ENCODE measurements at places on chromosomes 12 and 14.

DNA sequence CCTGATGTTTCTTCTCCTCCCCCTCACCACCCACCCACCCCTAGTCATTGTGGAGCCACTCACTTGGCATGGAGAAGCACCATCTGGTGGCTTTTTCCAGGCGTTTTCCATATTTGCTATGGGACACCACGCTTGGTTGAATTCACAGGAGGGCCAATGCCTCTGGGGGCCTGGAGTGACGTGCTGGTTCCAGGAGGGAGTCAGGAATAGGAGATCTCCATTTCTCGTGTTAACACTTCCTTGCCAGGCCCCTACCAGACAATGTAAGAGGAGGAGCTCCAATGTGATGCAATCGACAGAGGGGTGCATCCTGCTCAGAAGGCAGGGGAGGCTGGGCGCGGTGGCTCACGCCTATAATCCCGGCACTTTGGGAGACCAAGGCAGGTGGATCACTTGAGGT lies 21.6 kb upstream of the TESC start:
- DNase-seq: no peak

GRCh38 chr12:131984334-131984733 lies 34.6 kb downstream of the EP400 start:
- no peak for DNase-seq

- no peak for DNase-seq
Measured at GRCh38 chr12:34205401-34205800, 183.1 kb downstream of the ALG10 start.

- no peak for DNase-seq
Measured at GRCh38 chr14:55752580-55753390, 172.8 kb downstream of the KTN1 start.

DNA sequence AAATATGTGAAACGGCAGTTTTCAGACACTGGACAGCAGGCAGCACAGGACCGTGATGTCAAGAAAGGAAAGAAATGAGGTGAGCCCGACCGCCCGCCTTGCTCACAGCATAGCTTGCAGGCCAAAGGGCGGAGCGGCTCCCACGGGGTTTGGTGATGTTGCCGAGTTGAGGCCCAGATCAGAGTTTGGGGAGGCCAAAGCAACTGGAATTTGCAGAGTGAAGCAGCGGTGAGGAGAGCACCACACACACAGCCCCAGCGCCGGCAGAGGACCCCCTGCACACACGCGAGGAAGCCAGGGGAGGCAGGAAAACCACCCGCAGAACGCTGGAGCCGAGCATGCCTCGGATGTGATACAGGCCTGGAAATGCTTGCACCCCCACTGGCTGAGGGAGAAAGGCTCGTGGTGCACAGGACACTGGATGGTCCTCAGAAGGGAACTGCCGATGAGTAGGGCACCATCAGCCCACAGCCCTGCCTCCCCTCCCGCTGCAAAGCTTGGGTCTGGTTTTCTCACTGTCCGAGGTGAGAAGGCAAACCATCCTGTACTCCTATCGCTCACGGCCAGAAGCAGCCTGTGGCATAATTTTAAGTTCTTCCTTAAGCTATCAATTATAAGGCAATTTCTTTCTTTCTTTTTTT lies 25.7 kb upstream of the PLD4 start:
- no peak for DNase-seq

- no peak for DNase-seq
Measured at GRCh38 chr12:53538209-53538689, 31.0 kb upstream of the NPFF start.

DNA sequence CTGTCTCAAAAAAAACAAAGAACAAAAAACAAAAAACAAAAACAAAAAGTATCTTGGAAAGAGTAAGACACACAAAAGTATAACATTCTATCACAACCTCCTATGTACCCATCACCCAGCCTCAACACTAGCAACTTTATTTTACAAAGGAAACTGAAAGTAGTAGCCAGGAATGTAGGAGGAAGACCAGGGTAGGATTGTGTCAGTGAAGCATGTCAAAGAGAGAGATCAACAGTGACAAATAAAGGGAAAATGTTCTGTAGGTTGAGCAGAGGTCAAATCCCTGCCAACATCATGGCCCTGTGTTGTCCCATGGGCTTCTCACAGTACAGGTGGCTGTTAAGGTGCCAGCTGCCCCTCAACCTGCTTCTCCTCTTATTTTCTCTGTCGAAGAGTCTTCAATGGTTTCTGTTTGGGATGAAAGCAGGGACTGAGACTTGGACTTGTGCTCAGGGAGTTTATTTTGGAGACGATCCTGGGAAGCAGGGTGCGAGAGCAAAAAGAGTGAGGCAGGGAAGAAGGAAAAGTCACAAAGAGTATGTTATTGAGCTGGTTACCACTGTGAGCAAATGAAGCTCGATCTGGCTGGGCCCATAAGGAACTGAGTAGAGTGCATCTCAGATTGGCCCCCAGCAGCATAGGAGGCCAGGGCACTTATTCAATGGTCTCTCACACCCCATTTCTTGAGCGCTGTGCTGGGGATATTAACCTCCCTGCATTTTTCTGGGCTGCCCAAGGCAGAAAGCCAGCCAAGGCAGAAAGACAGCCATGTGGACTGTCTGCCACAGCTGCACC lies 29.4 kb upstream of the CTDSP2 start:
- no peak for DNase-seq

GRCh38 chr14:90864741-90865140 lies 48.5 kb upstream of the TTC7B start:
- no peak for DNase-seq

DNA sequence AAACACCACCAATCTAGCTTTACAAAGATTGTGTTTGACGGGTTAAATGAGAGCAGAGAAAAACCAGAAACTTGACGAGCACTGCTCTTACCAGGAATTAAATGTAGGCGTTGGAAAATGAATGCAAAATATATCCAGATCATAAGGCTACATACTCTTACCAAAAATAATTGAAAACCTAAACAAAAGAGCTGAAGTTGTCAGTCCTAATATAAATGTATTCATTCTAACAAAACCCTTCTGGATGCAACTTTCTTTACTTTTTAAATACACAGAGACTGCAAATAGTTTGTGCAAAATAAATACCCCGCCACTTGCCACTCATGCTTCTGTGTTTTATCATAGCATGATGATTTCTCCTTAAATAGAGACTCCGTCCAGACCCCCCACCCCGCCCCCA lies 32.7 kb downstream of the RAD9B start:
- no peak for DNase-seq

GRCh38 chr12:71442567-71442931 lies 3.0 kb downstream of the LGR5 start:
- DNase-seq: no peak

DNA sequence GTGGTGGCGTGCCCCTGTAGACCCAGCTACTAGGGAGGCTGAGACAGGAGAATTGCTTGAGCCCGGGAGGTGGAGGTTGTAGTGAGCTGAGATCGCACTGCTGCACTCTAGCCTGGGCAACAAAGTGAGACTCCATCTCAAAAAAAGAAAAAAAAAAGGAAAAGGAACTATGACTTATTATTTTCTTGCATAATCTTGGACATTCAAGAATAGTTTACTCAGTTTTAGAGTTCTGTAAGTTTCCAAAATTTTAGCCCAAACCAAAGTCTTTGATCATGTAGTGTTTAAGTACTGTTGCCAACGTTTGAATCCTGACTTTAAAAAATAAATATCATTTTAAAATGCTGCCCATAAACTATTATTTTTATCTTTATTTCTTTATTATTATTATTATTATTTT lies 6.2 kb downstream of the PSMA6 start:
- DNase-seq: no peak

- DNase-seq: no peak
Measured at GRCh38 chr14:67491741-67492507, 3.4 kb upstream of the TMEM229B start.

GRCh38 chr12:20453756-20454310 lies 85.5 kb downstream of the PDE3A start:
- DNase-seq: no peak

DNA sequence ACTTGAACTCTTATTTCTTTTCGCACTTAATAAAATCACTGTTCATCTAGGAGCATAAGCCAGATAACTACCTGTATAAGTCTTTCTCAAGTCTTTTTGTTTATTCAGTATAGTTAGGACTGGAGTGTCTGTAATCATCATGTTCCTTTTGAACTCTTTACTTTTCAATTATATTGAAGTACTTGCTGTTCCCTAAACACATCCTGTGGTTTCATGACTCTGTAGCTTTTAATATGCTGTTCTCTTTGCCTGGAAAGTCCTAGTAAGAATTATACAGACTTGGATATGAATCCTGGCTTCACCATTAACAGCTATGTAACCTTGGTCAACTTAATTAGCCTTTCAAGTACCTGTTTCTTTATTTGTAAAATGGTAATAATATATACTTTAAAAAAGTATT lies 88.2 kb downstream of the CCDC91 start:
- DNase-seq: no peak

- peak; percentile 92 for DNase-seq
Measured at GRCh38 chr12:21528953-21529352, 2.9 kb downstream of the SPX start.

DNA sequence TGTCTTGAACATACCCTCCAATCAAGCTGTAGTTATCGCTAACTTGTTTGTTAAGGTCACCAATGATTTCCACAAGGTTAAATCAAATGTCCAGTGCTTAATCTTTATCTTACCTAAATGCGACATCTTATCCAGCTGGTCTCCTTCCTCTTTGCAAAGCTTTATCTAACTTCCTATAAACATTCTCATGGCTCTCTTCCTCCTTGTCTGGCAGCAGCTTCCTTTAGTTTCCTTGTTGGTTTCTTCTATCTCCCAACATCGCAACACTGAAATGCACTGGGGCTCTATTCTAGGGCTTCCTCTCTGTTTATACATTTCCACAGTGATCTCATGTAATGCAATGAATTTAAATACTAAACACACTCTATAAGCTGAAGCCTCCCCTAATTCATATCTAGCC lies 28.7 kb downstream of the UBE2N start:
- DNase-seq: no peak

DNA sequence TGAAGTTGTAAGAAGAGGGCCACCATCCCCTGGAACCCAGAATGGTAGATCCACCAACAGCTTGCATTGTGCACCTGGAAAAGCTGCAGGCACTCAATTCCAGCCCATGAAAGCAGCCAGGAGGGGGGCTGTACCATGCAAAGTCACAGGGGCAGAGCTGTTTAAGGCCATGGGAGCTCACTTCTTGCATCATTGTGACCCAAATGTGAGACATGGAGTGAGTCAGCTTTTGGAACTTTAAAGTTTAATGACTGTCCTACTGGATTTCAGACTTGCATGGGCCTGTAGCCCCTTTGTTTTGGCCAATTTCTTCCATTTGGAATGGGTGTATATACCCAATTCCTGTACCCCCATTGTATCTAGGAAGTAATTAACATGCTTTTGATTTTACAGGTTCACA lies 50.8 kb downstream of the SLC16A7 start:
- no peak for DNase-seq

DNA sequence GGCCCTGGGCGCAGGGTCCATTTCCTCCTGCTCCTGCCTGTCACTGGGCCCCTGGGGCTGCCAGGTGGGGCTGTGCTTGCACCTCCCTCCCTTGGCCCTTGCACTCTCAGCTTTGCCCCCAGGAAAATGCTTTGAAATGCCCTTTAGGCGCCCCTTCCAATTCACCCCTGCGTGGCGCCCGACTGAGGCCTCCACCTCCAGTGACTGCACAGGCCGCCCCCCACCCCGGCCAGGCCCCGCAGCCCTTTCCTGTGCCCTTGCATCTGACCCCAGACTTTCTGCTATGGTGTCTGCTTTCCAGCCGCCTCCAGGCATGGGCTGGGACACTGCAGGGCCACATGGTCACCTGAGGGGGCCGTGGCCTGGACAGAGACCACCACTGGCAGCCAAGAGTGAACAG lies 17.4 kb downstream of the DDX54 start:
- DNase-seq: no peak

GRCh38 chr12:46933947-46934346 lies 108.2 kb upstream of the SLC38A4 start:
- peak; percentile 50 for DNase-seq

DNA sequence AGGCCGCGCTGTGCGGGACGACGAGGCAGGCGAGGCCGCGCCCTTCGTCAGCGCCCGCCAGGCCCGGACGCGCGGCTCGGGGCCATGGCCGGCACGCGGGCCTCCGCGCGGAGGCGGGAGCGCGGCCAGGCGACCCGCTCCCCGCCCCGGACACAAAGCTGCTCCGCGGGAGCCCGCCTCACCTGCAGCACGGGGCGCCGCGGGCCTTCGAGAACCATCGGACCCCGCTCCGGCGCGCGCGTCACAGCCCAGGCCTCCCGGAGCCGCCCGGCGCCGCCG lies 342 bp downstream of the DICER1 start:
- no peak for DNase-seq

DNA sequence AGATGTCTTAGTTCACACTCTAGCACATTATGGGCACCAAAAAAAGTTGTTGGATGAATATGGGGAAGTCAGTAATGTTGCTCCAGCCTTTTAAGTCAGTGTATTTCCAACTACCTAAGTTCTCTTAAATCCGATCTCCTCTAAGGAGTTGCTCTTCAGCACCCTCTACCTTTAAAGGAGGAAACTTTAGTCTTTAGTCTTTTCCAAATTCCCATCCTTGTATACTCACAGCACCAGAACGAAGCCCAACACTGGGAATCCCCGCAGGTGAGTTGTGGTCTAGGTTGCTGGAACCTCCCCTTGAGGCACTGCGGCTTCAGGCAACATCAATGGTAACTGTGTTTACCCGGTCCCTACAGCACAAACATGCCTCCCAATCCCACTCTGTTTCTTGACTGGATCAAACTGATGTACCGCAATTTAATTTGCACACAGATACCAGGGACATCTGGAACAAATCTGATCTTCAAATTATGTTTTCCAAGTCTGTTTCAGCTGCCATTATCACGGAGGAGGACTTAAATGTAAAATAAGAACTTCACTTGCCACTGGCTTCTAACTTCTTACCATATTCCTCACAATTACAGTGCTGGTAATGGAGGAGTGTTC lies 179.0 kb downstream of the FOXN3 start:
- DNase-seq: peak; percentile 23

- DNase-seq: no peak
Measured at GRCh38 chr12:49776858-49777257, 35.5 kb downstream of the TMBIM6 start.

- no peak for DNase-seq
Measured at GRCh38 chr14:91038439-91038838, 22.0 kb downstream of the RPS6KA5 start.

GRCh38 chr14:75515629-75515996 lies 6.7 kb upstream of the BATF start:
- no peak for DNase-seq

Measured in ACHN (cell line).